Large intestine (tissue), 12 donors: ENCODE measurements at places on chromosomes 16 and 17. TPM values are rescaled to one million over a fixed set of nuclear protein-coding genes. Genes with fewer than 3 reads are reported as not detected.

The TBC1D3 gene
- polyA plus RNA-seq = not detected

- DNase-seq = no peak
Observed at GRCh38 chr16:4536391-4537106, 2.0 kb downstream of the CDIP1 start.

DNA sequence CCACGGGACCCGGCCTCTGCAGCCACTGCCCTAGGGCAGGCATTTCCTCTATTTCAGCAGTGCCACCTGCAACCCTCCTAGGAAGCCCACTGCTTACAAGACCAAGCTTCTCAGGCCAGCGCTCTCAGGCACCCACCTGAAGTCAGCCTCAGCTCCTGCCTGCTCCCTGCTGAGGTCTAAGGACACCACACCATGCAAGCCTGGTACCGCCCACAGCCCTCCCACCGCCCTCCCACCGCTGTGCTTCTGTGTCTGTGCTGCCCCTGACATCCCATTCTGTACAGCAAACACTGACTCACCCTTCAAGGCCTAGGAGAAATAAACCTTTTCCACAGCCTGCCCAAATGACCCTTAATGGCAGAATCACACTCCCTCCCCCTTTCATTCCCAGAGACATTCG lies 6.3 kb downstream of the CLUH start:
- DNase-seq = no peak

DNA sequence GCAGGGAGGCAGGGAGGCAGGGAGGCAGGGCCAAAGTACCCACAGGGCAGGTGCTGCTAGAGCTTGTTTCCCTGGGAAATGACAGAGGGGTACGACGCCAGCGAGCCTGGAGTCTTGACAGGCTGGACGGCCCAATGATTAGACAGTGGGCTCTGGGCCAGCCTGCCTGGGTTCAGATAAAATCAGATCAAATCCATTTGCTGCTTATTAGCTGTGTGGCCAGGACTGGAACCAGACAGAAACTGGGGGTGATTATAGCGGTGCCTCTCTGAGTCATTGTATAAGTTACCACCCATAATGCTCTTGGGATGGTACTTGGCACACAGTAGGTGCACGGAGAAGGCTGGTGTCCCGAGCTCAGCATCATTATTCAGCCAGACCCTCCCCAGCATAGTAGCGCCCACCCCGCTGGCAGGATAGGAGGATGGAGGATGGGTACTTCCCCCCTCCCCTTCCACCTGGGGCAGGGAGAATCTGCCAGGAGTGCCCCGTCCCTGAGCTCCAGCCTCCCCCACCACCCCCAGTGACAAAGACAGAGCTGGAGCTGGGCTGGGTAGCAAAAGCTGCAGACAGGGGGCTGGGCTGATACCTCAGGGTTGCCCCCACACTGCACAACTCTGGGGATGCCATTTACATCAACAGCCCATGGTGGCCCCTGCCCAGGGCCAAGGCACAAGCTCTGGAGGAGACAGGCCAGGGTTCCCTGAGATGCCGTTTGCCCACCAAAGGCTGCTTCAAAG lies 77.6 kb upstream of the TNRC6C start:
- no peak for DNase-seq

The PRDM7 gene
- polyA plus RNA-seq = not detected

GRCh38 chr16:5001571-5001970 lies 32.2 kb downstream of the NAGPA start:
- no peak for DNase-seq

- no peak for DNase-seq
Observed at GRCh38 chr17:74691151-74691550, 21.6 kb downstream of the CD300LF start.

The GRB7 gene
- 35.9 TPM for polyA plus RNA-seq

GRCh38 chr17:44842748-44843147 lies 4.9 kb upstream of the HIGD1B start:
- DNase-seq = no peak

The TP53TG3 gene
- polyA plus RNA-seq = not detected

DNA sequence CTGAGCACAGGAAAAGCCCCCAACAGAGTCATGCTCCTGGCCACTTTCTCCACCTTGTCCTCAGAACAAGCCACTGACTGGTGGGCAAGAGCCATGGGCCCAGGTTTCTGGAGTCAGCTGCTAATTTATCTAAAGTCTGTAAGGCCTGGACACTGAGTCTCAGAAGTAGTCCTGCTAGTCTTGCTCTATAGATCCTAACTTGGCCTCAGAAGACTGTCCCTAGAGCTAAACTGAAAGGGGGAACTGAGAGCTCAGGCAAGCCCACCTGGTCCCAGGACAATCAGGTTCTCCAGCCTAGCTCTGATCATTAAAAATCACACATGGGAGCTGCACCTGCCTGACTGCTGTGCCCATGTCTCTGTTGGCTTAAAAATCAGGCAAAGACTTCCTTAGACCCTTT lies 485.8 kb downstream of the SLC39A11 start:
- DNase-seq = no peak

The KRTAP9-4 gene
- polyA plus RNA-seq = not detected

The UMOD gene
- not detected for polyA plus RNA-seq

The PIRT gene
- 6.5 TPM for polyA plus RNA-seq

DNA sequence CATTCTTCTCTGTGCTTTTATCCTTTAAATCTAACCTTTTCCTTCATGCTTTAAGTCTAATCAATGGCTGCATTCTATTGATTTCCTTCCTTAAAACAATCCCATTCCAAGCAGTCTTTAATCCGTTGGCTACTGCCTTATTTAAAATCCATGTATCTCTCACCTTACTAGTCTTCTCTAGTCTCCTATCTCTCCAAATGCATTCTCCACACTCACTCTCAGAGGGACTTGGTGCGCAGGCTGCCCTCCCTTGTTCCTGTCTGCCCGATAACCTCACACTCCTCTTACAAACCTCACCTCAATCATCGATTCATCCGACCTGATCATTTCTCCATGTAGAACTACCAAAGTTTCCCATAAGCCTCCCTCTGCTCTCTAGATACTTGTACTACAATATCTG lies 23.1 kb downstream of the PSMD12 start:
- DNase-seq = no peak

DNA sequence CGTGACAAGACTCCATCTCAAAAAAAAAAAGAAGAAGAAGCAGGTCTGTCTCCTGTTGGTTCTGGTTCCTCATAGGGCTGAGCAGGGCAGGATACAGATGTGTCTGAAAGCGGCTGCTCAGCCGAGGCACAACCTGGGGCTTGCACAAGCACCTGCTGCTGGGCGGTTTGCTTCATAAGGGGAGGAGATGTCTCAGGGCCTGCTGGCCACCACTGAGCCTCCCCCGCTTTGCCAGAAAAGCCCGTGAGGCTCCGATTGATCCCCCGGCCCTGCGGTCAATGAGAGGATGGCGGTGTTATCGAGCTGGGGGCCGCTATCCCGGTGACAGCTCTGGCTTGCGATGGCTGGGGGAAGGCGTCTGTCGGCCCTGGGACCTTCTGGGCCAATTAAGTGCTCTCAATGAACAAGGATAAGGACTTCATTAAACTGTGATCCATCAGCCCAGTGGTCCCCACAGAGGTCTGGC lies 162.0 kb downstream of the SDK2 start:
- no peak for DNase-seq

- DNase-seq = no peak
Observed at GRCh38 chr17:79109584-79109983, 35.0 kb downstream of the ENGASE start.

- DNase-seq = no peak
Observed at GRCh38 chr17:63222655-63223054, 223.5 kb downstream of the CYB561 start.

DNA sequence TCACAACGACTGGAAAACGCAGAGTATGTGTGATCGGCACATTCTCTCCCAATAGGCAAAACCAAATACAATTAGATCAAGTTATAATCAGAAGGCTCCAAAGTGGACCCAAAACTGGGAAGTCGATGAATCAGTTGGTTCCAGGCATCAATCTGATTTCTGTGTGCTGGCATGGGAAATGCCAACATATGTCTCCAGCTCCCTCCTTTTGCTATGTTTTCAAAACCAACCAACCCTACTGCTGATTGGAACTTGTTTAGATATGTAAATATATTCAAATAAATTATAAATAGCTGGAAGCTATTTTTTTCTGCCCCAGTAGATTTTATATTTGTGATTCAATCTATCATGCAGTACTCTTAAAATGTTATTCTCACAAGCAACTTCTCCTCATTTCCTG lies 284.2 kb downstream of the HS3ST3B1 start:
- DNase-seq = no peak

DNA sequence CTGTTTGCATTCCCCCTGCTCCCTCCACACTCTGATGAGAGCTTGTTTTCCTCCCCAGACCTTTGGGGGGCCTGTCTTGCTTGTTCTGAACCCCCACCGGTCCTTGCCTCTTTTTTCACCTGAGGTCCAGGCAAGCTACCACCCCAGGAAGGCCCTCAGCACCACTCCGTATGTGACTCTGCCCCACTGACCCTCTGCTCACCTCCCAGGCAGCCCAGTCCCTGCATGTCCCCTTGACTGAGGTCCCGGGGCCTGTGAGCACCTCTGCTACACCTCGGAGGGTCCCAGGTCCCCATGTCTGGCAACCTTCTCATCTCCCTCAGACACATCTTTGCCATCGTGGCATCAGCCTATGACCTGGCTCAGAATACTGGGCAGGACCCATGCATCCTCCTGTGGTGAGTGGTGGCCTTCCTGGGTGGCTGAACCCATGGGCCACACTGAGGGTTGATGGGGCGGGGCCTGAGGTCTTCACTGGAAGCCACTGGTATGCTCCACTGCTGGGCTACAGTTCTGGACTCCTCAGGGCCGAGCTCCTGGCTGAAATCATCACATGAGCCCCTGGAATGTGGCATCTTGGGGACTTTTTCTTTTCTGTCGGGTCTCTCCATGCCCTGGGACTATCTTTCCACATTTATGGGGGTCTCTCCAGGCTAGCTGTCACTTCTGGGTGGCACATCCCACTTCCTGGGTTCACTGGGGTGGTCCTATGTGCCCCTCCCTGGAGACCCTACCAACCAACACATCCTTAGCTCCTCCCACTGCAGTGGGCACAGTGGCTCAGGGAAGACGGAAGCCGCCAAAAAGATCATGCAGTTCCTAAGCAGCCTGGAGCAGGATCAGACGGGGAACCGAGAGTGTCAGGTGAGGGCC lies 3.5 kb downstream of the MYO15B start:
- no peak for DNase-seq

GRCh38 chr16:89711601-89712273 lies 9.0 kb downstream of the VPS9D1 start:
- peak; percentile 61 for DNase-seq

DNA sequence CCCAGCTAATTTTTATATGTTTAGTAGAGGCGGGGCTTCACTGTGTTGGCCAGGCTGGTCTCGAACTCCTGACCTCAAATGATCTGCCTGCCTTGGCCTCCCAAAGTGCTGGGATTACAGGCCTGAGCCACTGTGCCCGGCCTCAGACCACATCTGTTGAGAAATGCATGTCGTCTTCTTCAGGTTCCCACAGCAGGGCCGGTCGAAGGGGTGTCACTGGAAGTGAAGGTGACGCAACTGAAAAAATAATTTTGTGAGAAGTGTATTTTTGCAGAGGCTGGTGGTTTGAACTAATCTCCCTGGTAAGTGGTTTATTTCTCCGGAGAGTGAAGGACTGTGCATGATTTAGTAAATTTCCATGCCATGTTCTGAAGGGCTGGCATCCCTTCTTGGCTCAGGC lies 33.4 kb upstream of the IL34 start:
- no peak for DNase-seq

GRCh38 chr16:87538160-87538559 lies 45.3 kb upstream of the ZCCHC14 start:
- DNase-seq = no peak

The CCL8 gene
- polyA plus RNA-seq = 0.39 TPM

GRCh38 chr17:61478790-61479492 lies 26.7 kb downstream of the TBX4 start:
- DNase-seq = no peak

The TLCD3A gene
- 26.5 TPM for polyA plus RNA-seq

DNA sequence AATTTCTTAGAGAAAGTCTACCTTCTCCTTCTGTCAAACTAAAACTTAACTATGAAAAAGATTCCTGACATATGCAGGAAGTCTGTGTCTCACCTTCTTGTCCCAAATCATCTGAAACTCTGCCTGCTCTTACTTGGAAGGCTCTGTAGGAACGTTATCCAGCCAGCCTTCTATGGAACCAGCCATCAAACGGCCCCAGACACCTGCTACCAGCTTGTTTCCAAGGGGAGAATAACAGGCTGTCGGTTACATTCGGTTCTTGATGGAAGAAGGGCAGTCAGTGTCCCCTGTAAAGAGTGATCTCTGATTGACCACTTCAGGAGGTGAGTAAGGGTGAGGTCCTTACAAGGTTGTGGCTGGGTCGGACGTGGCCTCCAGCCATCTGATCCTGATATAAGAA lies 1.7 kb downstream of the ADAMTS18 start:
- no peak for DNase-seq

DNA sequence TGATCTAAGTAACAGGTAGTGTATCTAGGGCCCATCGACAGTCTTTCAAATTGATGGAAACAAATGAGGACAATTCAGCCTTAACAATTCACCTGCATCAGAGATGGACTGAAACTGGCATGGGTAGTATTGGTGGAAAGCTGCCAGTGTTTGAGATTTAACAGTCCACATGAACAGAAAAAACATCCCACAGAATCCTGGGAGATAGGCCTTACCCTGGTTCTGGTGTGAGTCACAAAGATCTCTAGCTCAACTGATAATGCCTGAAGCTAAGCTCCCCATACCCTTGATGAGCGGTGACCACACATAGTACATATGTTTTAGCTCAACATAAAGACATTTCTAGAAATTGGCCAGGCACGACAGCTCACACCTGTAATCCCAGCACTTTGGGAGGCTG lies 21.9 kb downstream of the CRK start:
- DNase-seq = no peak

The RNF222 gene
- polyA plus RNA-seq = 0.13 TPM

DNA sequence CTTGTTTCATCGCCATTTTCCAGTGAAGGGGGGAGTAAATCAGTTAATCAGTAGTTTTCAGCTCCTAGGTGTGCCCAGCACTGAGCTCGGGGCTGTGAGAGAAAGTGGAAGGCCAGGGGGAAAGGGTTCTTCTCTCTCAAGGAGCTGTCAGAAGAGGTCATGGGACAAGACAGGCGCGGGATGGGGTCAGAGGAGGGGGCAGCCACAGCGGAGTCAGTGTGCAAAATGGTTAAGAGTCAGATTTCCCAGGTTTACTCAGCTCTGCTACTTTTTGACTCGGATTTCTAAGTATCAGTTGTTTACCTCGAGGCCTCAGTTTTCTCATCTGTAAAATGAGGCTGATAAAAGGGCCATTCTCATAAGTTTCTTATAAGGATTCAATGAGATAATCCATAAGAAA lies 4.3 kb upstream of the XYLT1 start:
- DNase-seq = no peak

The CES5A gene
- polyA plus RNA-seq = not detected
